ENCODE measurements at places on chromosomes 2 and 18.

DNA sequence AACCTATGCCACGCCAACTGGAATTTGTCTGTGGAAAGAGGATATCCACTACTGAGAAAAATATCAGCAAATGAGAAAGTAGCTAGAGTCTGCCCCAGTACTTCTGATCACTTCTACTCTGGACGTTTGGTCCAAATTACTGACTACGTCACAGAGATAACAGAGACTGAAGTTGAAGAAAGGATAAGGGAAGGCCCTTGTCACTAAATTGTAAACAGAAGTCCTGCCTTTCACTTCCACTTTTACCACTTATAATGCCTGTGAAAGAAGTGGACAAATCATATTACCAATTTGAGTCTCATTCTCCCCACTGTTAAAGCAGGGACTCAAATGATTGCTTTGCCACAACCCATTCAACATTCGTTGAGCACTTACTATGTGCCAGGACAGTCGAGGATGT lies 173.9 kb upstream of the ERBB4 start:
- no peak for DNase-seq
- no peak overlapping the region for H3K4me3 ChIP-seq
- H3K36me3 ChIP-seq: no peaks in the 10 kb centered on the region

DNA sequence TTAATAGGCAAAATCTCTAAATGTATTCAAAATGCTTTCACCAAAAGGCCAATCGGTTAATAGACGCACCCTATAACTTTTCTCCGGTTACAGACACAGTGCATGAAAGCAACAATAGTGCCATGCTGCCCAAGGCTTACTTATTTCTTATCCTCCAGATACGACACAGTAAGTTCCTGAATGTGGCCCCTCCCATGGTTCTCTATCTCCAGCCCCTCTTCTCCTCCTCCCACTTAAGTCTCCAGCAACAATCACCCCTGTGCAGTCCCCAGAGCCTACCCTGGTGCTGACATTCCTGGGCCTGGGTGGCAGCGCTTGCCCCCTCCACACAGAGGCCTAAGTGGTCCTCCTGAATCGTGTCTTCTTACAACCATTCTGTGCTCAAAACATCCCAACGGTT lies 3.6 kb downstream of the KIDINS220 start:
- H3K36me3 ChIP-seq: no peaks in the 10 kb centered on the region
- peaks cover 63% of the 10 kb centered on the region for H3K4me1 ChIP-seq
- no peaks in the 10 kb centered on the region for H3K27me3 ChIP-seq
- no peak overlapping the region for H3K27ac ChIP-seq

- H3K4me3 ChIP-seq: no peak overlapping the region
- DNase-seq: no peak
- no peaks in the 10 kb centered on the region for H3K4me1 ChIP-seq
Measured at GRCh38 chr2:3827673-3828575, 124.5 kb downstream of the DCDC2C start.

DNA sequence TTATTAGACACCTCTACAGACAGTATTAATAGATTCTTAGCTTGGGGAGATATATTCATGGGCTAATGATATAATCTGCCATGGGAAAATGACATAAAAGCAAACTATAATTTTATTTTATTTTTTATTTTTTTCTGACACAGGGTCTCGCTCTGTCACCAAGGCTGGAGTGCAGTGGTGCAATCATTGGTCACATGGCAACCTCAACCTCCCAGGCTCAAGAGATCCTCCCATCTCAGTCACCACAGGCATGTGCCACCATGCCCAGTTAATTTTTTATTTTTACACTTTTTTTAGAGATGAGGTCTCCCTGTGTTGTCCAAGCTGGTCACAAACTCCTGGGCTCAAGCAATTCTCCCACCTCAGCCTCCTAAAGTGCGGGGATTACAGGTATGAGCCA lies 39.3 kb downstream of the RTN4 start:
- no peak overlapping the region for H3K4me3 ChIP-seq
- no peaks in the 10 kb centered on the region for H3K27me3 ChIP-seq
- H3K27ac ChIP-seq: peak overlapping the region; percentile 41
- H3K36me3 ChIP-seq: no peaks in the 10 kb centered on the region
- no peak for DNase-seq
- peaks cover 100% of the 10 kb centered on the region for H3K4me1 ChIP-seq

- no peaks in the 10 kb centered on the region for H3K36me3 ChIP-seq
- no peaks in the 10 kb centered on the region for H3K27me3 ChIP-seq
- DNase-seq: no peak
Measured at GRCh38 chr2:221572821-221573429, 821 bp upstream of the EPHA4 start.

Data from esophagus muscularis mucosa (tissue), 4 donors.